Transverse colon (tissue), 4 donors: ENCODE measurements at places on chromosomes 13 and 19.

GRCh38 chr13:45109102-45109720 lies 11.1 kb upstream of the GTF2F2 start:
- DNase-seq = no peak

- DNase-seq = no peak
Measured at GRCh38 chr13:31356991-31357390, 157.2 kb downstream of the B3GLCT start.

GRCh38 chr13:90947976-90948375 lies 399.5 kb upstream of the MIR17HG start:
- no peak for DNase-seq

- no peak for DNase-seq
Measured at GRCh38 chr19:16928916-16929315, 40.1 kb downstream of the F2RL3 start.

- no peak for DNase-seq
Measured at GRCh38 chr19:56217039-56217949, 15.2 kb downstream of the ZSCAN5C start.
